ENCODE measurements at places on chromosomes 1 and 21.

- no peak for DNase-seq
Measured at GRCh38 chr1:200665861-200666260, 3.8 kb downstream of the DDX59 start.

GRCh38 chr1:28370239-28371009 is 884 bp downstream of the PHACTR4 start:
- peak; percentile 70 for DNase-seq

DNA sequence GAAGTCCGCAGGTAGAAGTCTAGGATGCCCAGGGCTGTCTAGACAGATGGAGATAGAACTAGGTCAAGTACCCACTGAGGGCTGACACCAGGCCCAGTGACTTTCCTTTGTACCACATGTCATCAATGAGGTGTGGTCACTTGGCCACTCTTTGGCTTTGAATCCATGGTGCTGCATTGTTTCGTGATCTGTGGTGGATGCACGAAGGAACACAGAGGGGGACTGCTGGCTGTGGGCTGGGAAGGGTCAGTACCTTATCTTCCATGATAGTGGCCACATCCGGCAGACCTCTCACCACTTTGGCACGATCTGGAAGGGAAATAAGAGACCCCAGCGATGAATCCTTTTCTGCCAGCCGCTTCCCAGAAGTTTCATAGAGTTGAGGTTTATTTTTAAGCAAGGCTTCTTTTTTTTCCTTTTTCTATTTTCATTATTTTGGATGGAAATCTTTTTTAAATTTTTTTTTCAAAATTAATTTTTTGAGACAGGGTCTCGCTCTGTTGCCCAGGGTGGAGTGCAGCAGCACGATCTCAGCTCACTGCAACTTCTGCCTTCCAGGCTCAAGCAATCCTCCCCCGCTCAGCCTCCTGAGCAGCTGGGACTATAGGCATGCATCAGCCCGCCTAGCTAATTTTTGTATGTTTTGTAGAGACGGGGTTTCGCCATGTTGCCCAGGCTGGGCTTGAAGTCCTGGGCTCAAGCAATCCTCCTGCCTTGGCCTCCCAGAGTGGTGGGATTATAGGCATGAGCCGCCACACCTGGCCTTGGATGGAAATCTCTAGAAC is 53.1 kb downstream of the MYOM3 start:
- no peak for DNase-seq

- no peak for DNase-seq
Measured at GRCh38 chr1:30876451-30877204, 31.9 kb downstream of the SDC3 start.

- DNase-seq, result no peak
Measured at GRCh38 chr21:28489162-28489561, 503.5 kb downstream of the LTN1 start.

DNA sequence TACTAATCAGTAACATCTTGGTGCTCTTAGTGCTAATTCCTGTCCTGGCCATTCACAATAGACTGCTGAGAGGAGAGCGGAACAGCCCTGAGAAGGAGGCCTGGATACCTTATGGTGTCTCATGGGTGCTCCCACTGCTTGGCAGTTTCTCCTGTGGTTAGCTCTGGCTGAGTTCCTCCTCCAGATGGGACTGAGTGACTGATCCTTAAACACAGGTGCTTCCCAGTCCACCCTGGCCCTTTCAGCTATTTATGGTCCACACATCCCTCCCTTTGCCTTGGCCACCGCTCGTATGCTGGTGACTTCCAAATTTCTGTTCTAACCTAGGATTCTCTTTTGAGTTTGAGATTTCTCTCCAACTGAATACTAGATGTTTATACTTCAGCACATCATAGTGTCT is 157.0 kb upstream of the CACNA1E start:
- peak; percentile 8 for DNase-seq

DNA sequence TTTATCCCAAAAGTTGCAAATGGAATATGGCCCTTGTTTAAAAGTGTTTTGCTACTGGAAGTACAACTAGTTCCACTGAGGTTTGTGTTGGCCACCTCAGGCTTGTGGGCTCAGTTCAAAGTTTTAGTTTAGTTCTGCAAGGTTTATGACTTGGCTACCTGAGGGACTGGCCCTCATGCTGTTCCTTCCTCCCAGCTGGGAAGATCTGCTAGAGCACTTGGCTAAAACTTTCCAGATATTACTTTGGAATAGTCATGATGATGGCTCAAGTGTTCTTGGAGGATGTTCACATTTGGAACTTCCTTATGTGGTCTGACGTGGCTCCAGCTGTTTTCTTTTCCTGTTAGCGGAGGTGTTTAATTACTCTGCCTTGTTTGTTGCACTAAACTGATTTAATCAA is 110.2 kb upstream of the IVNS1ABP start:
- DNase-seq, result no peak

GRCh38 chr1:206506405-206507283 is 687 bp upstream of the RASSF5 start:
- DNase-seq, result no peak

GRCh38 chr1:168407832-168408538 is 127.3 kb downstream of the TBX19 start:
- no peak for DNase-seq

DNA sequence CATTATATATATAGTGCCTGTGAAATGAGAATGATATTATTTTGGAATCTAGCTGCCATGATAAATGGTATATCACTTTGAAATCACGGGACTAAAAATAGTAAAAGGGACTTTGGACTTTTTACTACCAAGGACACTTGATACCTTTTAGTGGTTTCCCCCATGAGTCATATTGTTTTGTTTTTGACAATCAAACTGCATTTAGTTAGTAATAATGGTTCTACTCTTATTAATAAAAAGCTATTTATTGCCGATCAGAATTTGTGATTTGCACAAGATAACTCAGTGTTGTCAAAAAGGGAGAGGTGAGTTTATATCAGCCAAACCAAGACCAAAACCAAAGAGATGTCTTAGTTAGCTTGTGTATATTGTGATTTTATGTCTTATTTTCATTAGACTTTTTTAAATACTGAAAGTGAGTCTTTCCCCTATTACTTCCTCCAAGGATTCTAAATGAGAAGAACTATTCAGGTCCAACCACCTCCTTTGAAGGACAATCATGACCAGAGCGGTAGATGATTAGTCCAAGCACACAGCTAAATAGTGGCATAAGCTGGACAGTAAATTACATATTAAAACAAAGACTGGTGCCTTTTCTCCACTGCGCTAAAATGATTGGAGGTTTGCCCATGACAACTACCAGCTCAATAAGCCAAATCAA is 281.7 kb upstream of the ESRRG start:
- no peak for DNase-seq

DNA sequence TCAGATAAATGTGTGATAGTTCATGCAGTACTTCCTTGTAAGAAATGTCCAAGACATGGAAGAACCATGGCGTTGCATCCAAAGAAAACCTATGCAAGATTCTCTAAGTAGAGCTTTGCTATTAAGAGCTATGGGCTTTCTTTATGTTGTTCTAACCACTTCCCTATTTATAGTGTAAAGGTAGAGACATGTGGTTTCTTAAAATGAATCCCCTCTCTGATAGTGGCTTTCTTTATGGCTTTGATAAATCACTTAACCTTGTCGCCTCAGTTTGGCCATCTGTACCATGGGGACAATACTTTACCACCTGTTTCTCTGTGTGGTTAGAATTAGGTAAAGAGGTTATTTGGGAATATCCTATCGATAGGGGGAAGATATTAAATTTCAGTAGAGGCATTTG is 305.5 kb downstream of the NFIA start:
- no peak for DNase-seq

DNA sequence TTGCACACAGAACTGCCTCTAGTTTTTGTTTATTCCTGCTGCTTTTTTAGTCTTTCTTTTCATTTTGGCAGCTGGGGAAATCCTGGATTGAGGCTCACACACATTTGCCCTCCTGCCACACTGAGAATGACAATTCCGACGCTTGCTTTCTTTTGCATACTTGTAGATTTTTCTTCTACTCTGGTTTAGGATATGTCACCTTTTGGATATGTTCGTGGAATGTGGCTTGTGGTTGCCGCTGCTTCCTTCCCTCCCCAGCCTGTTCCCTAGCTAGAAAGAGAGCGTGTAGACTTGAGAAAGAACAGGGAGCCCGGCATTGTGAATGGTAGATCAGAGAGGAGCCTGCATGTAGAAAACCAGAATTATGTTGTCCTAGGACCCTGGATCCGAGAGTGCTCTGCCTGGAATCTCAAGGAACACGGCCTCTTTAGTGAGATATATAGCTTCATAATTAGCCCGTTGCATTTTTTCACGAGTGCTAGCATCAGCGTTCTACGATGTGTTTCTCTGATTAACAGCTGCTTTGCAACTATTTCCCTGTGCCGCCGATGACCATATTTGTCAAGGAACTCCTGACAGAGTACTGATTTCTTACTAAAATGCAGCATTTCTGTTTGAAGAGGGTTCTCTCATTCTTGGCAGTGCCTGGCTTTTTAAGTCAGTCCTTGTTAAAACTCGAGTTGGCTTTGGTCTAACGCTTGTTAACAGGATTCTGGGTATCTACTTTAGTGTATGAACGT is 56.2 kb downstream of the PEX14 start:
- peak; percentile 87 for DNase-seq

- no peak for DNase-seq
Measured at GRCh38 chr21:36470294-36470693, 9.6 kb downstream of the CLDN14 start.

All from islet precursor cell (in vitro differentiated cells).